ENCODE measurements at places on chromosomes 11 and 22. TPM values are rescaled to one million over a fixed set of nuclear protein-coding genes. Genes with fewer than 3 reads are reported as not detected.

ISX gene
- 26.4 TPM for total RNA-seq

NOX4 gene
- not detected for total RNA-seq

RCOR2 gene
- not detected for total RNA-seq

CRYBB2 gene
- total RNA-seq, result not detected

APLNR gene
- 0.18 TPM for total RNA-seq

FGF4 gene
- total RNA-seq, result not detected

OVOL1 gene
- 33.1 TPM for total RNA-seq

ACTN3 gene
- total RNA-seq, result not detected

PLA2G3 gene
- total RNA-seq, result not detected

TUT1 gene
- 5.0 TPM for total RNA-seq

LUZP2 gene
- not detected for total RNA-seq

Data from Peyer's patch (tissue), 4 donors.